ENCODE measurements at places on chromosomes 3 and 15. TPM values are rescaled to one million over a fixed set of nuclear protein-coding genes. Genes with fewer than 3 reads are reported as not detected.

DNA sequence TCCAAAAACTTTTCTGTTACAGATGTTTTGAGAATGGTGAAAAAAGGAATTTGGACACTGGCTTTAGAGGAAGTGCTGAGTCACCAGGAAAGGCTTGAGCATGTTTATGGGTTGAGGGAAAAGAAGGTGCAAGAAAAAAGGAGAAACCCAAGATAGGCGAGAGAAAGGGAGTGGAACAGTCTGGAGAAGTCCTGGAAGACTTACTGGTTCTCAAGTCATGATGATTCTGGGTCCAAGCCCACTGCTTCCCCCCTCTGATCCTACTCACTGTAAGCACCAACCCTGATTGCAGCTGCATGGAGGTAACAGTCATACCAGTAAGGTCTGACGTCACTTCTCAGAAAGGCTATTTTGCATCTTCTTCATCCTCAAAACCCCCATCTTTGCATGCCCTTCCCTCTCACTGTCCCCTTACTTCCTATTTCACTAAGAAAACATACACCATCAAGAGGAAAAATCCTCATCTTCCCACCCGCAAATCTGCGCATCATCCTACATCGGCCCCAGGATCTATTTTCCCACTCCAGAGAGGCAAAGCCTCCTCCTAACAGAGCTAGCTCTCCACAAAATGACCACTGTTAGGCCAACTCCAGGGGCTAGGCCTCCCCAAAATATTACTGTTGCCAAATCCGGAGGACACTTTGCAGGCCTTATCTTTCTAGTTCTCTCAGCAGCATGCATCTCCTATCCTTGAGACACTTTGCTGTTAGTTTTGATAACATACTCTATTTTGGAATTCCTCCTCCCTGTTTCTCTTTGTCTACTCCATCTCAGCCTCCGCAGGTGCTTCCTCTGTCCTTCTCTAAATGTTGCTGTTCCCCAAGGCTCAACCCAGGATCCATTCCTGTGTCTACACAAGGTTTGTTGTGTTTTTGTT lies 3.2 kb upstream of the ATP13A3 start:
- no peak for DNase-seq

GRCh38 chr3:189563853-189564563 lies 67.2 kb upstream of the TP63 start:
- no peak for DNase-seq

DNA sequence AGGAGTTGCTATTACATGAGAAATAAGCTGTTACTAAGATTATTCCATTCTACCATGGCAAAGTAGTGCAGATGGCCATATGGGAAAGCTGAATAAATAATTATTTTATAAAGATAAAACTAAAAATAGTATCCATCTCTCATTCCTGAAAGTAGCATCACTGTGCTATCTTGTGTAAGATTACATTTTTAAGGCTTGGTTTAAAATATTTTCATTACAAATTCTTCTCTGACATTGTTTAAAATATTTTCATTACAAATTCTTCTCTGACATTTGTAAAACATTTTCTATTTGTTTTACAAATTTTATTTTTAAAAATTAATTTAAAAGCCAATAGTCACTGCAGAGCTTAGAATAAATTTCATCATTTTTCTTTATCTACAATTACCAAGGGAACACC lies 665.5 kb upstream of the NAALADL2 start:
- no peak for DNase-seq

GRCh38 chr3:191133359-191133758 lies 65.7 kb upstream of the OSTN start:
- DNase-seq: no peak

CFAP100 gene
- not detected for total RNA-seq

KCNMB3 gene
- 3.1 TPM for total RNA-seq

P2RY12 gene
- total RNA-seq: 0.46 TPM

TEX55 gene
- total RNA-seq: not detected
